ENCODE measurements at places on chromosomes 4 and X.

- DNase-seq, result no peak
These were observed 38.7 kb downstream of the KDM5C start for GRCh38 chrX:53186351-53186750.

DNA sequence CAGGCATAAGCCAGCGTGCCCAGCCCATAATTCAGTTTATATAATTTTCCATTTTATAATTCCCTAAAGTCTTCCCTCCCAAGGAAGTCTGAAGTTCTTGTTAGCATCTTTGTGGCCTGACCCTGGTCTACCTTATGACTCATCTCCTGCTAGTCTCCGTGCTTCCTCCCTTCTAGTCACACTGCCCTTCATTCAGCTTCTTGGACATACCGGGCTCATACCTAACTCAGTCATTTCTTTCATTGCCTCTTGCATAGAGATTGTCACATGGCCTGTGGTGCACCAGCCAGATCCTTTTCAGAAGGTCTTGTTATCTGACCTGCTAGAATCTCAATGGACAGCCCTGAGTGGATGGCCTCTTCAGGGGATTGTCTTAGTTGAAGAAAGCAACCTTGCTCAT lies 22.8 kb upstream of the MAML3 start:
- DNase-seq, result peak; percentile 57

DNA sequence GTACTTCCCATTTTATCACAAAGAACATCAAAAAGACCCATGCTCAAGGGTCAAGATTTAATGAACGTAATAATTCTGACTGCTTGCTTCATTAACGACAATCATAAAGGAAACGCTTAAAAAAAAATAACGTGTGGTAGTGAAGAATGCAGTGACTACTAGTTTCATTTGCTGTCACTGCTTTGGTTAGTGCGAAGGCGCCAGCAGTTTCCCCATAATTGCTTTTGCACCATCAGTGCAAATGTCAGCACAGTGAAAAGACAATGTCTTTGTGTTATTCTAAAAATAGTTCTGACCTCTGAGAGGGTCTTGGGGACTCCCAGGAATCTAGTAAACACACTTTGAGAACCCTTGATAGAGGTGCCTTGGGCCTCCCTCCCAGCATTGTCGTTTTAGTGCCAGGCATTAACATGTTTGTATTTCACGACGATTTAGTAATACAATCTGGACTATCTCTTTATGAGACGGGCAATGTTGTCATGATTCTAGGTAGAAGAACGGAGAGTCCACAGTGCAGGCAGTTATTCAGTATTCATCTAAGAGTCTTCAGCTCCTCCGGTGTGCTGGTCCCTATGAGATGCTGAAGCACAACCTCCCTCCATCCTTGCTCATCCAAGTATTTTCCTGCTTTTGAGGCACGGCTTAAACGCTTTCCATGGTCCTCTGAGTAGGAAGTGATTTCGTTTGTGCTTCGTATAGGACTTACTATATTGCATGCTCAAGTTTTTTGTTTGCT lies 71.0 kb downstream of the AFF1 start:
- DNase-seq, result no peak

DNA sequence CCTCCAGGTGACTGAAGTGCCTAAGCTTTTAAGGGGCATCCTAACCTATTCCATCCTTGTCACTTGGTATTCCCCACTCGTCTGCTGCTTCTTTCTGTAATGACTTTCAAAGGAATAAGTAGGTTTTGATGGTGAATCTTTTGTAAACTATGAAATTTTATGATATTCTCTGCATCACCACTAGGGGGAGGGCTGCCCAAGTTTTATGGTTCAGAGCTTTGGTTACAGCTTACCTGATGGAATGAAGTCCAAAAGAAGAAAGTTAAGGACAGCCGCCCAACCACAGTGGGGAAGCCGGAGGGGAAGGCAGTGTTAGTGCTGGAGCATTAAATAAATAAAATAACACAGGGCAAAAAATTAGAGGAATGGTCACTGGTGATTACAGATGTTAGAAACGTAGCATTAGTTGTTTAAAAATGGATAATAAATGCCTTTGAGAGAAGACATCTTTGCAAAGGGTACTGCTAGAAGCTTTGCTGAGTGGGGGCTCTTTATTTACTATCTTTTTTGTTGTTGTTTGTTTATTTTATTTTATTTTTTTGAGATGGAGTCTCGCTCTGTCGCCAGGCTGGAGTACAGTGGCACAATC lies 204.9 kb downstream of the GBA3 start:
- peak; percentile 33 for DNase-seq

- no peak for DNase-seq
These were observed 174.0 kb upstream of the PRPS2 start for GRCh38 chrX:12617241-12617640.

DNA sequence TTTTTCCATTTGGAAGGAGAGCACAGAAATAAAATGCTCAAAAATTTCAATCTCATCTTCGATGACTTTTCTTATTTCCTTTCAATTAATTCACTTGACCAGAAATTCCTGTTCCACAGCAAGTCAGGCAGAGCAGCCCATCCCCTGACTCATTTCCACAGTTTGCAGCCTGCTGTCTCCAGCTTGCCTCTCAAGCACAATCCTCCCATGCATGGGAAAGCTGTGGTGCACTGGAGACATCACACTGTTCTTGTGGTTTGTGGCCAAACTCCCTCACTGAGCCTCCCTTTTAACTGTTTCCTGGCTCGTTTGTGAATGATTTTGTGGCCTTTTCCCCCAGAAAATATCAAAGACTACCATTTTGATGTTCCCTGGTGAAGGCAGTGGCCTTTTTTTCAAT lies 114.0 kb upstream of the ENPEP start:
- DNase-seq, result peak; percentile 95

- DNase-seq, result no peak
These were observed 171.9 kb downstream of the TMA16 start for GRCh38 chr4:163666332-163666873.

GRCh38 chr4:1588306-1588705 lies 95.8 kb downstream of the FAM53A start:
- no peak for DNase-seq

DNA sequence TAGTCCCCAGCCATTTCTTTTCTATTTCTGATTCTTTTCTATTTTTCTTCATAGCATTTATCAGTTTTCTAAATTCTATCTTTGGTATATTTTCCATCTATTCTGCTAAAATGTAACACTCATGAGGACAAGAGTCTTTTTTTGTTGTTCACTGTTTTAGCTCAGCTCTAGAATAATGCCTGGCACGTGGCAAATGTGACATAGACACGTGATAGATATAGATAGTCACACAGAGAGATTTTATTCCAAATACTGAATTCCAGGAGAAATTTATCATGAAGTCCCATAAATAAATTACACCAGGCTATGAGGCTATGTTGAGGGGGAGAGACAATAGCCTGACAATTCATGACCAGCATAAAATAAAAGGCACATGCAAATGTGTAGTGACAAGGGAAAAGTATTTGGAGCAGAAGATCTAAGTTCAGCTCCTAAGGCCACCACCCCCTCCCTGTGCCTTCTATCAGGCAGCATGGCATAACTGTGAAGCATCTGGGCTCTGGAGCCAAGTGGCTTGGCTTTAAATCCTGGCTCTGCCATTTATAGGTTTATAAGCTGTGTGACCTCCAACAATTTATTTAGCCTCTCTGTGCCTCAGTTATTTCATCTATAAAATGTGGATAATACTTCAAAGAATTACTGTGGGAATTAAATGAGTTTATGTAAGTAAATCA lies 25.7 kb upstream of the PPARGC1A start:
- DNase-seq, result no peak

GRCh38 chr4:121597346-121597934 lies 99.3 kb downstream of the ANXA5 start:
- peak; percentile 67 for DNase-seq

DNA sequence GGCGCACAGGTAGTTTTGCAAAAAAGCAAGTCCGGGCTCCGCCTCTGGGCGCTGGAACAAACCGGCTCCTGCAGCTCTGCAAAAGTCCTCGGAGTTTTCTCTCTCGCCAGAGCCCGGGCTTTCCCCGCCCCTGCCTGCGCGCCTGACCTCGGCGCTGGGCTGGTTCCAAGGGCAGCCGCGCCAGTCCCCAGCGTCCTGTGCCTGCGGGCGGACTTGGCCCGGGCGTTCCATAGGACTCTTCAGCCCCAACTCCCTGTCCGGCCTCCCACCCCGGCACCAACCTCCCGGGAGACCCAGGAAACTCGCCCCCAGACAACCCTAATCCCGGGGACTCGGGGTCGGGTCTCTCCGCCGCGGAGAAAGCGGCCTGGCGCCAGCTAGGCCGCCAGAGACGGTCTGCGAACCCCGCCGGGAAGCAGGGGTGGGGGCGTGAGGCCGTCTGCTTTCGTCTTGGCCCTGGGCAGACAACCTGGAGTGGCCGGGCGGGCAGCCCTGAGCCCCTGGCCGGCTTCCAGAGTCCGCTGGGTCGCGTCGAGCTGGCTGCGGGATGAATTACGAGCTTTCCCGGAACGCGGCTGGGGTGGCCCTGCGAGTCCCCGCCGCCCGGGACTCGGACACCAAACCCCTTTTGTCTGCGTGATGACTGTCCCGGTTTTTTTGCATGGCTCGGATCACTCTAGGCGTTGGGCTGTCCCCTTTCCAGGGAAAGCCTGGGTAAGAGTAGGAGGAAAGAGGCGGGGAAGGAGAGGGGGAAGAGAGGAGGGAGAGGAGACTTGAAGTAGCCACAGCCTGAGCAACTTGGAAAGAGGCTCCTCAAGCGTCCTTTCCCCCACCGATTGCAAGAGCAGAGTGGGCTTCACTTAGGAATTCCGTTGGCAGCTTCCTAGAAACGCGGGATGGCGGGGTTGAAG lies 916 bp downstream of the MXRA5 start:
- peak; percentile 57 for DNase-seq

GRCh38 chr4:15778289-15779241 lies at the start of gene CD38:
Gene CD38, plus strand, starts transcription at chr4:15778328. Its CDS starts 87 bp downstream, at chr4:15778415.
- peak; percentile 33 for DNase-seq
